Aorta (tissue), 5 donors: ENCODE measurements at places on chromosomes 16 and 17. TPM values are rescaled to one million over a fixed set of nuclear protein-coding genes. Genes with fewer than 3 reads are reported as not detected.

Gene TMC5
- 0.26 TPM for polyA plus RNA-seq

Gene NLK
- polyA plus RNA-seq: 5.5 TPM

Gene LGALS9
- 26.8 TPM for polyA plus RNA-seq

Gene RHOT2
- polyA plus RNA-seq: 356 TPM

Gene SHPK
- 4.3 TPM for polyA plus RNA-seq

Gene KRTAP1-1
- polyA plus RNA-seq: not detected

Gene BTBD17
- not detected for polyA plus RNA-seq

Gene ABCA10
- 10.4 TPM for polyA plus RNA-seq

Gene TEKT1
- not detected for polyA plus RNA-seq

Gene RPL23
- 5,274 TPM for polyA plus RNA-seq

Gene WNK4
- polyA plus RNA-seq: 1.1 TPM

Gene DDX5
- polyA plus RNA-seq: 952 TPM

Gene WDR90
- 7.5 TPM for polyA plus RNA-seq

Gene PLK1
- 3.3 TPM for polyA plus RNA-seq

Gene CNTNAP4
- polyA plus RNA-seq: not detected

Gene CDH5
- polyA plus RNA-seq: 3.6 TPM

Gene DUS2
- polyA plus RNA-seq: 3.0 TPM
